Stimulated activated CD4-positive, alpha-beta T cell treated with anti-CD3 and anti-CD28 coated beads, Interleukin-15, amount 100 ng/mL, for 24 hours (primary cell): ENCODE measurements at places on chromosomes 11 and 22.
A peak's percentile ranks its signal among the peaks of the same experiment; 100 is the strongest.

- no peak for DNase-seq
Observed at GRCh38 chr11:7851391-7851790, 54.6 kb upstream of the OR5P2 start.

- no peak for DNase-seq
Observed at GRCh38 chr11:128500493-128500892, 86.9 kb downstream of the ETS1 start.

DNA sequence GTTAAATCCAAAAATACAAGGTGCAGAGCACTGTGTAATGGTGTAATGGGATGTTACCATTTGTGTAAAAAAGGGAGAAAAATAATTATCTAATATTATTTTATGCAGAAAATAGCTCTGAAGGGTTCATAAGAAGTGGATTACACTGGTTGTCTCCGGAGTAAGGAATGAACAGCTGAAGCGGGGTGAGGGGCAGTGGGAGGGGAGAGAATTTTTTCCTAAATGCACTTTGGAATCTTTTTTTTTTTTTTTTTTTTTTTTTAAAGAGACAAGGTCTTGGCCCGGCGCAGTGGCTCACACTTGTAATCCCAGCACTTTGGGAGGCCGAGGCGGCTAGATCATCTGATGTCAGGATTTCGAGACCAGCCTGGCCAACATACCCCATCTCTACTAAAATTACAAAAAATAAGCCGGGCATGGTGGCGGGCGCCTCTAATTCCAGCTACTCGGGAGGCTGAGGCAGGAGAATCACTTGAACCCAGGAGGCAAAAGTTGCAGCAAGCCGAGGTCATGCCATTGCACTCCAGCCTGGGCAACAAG is 6.8 kb upstream of the POLR3H start:
- DNase-seq = no peak

DNA sequence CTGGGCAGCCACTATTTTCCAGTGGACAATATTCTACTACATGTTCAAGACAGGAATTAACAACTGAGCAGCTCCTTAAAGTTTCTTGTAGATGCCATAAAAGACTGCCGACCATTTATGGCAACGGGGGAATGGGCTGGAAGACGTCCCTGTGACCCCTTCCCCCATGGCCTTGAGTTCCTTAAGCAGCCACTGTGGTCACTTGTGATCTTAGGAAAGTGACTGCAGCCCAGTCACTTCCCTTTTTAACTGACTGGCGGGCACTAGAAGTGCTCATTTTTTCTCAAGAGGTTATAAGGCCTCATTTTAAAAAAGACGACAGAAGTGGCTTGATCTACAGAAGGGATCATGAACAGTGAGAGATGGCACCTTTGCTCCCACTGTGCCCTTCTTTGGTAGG is 153.2 kb upstream of the NARS2 start:
- no peak for DNase-seq

DNA sequence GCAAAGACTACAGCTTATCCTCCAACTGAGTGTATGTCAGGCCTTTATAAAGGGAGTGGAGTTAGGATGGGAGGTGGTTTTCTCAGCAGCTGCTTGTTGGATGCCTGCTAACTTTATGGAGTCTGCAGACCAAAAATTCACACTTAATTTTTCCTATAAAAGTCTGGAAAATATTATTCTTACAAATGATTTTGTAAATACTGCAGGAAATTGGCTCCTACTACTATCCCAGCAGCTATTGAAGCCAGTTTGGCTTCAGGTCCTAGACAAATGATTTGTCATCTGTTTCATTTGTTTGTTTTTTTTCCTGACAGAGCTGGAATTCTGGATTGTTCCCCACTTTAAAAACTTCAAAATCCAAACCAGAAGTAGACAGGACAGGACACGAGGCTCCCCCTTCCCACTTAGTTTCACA is 292.5 kb downstream of the TMEM135 start:
- DNase-seq = no peak

DNA sequence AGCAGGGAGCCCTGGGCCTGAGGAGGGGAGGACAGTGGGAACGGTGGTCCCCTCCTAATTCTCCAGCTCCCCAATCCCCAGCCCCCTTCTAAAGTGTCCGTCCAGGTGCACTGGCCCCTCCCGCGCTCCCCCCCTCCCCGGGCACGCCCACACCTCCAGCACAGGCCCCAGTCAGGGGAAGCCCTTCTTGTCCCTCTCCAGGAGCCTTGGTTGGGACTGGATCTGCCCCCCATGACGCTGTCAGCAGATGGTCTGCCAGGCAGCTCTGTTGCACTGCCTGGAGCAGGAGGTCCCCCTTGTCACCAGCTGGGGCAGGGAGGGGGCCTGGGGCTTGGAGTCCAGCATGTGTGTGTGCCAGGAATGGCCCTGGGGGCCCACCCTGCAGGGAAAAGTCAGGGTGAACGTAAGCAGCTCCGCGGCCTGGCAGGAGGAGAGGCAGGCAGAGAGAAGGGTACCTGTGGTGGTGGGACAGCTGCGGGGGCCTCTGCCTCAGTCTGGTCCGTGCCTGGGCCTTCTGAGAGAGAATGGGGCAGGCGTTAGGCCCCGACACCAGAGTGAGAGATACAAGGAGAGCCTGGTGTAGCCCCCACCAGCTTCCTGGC is 1.6 kb downstream of the IRF7 start:
- DNase-seq = no peak

GRCh38 chr11:45930031-45930794 is 7.8 kb downstream of the LARGE2 start:
- peak; percentile 36 for DNase-seq

DNA sequence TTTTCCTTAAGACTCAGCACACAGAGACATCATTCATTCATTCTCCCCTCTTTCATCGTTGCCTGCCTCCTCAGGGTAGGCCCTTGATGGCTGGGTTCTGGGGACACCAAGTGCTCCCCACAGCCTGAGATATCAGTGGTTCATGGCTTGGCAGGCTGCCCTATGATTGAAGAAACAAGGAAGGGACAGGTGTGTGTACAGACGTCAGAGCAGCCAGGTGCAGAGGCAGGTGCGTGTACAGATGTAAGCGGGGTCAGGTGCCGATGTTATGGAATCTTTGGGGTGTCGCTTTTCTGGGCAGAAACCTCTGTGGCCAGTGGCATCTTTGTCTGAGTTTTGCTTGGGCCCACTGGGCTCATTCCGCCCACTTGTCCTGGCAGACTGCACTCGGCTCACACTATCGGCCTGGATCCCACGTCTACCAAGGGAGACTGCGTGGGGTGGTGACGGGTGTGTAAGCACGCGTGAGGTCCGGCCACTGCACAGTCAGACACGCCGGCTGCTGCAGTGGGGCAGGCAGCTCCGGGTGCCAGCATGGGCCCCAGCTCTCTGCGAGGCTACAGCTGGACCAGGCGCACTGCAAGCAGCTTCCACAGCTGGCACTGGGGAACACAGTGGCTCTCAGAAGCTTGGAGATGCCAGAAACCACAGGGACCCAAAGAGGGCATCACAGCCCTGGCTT is 20.9 kb upstream of the KIAA0930 start:
- no peak for DNase-seq

DNA sequence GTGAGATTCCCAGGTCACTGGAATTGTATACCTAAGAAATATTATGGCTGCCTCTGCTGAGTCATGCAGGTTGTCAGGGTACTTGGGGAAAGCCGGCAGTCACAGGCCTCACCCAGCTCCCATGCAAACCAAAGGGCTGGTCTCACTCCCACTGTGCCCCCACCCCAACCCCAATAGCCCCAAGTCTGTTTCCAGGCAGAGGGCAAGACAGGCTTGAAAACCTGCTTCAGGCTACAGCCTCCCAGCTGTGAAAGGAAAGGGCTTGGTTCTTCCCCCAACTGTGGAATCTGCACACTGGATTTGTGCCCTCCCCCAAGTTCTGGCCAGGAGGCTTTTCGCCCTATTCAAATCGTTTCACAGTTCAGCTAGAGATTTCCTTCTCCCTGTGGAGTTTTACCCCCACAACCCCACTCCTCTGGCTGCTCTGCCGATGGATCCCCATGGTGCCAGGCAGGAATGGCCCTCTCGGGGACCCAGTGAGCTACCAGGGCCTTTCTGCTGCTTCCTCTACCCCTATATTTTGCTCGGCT is 37.0 kb upstream of the ABTB2 start:
- DNase-seq = no peak

DNA sequence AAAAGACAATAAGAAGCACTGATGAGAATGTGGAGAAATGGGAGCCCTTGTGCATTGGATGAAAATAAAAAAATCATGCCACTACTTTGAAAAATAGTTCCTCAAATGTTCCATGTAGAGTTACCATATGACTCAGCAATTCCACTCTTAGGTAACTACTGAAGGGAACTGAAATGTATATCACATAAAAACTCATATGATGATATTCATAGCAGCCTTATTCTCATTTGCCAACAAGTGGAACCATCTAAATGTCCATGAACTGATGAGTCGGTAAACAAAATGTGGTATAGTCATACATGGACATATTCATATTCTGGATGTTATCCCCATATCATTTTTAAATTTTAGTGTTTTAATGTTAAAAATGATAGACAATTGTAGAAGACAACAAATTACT is 3.5 kb downstream of the KRTAP5-9 start:
- DNase-seq = no peak

GRCh38 chr11:66068923-66069714 is 953 bp upstream of the PACS1 start:
- DNase-seq = peak; percentile 46

DNA sequence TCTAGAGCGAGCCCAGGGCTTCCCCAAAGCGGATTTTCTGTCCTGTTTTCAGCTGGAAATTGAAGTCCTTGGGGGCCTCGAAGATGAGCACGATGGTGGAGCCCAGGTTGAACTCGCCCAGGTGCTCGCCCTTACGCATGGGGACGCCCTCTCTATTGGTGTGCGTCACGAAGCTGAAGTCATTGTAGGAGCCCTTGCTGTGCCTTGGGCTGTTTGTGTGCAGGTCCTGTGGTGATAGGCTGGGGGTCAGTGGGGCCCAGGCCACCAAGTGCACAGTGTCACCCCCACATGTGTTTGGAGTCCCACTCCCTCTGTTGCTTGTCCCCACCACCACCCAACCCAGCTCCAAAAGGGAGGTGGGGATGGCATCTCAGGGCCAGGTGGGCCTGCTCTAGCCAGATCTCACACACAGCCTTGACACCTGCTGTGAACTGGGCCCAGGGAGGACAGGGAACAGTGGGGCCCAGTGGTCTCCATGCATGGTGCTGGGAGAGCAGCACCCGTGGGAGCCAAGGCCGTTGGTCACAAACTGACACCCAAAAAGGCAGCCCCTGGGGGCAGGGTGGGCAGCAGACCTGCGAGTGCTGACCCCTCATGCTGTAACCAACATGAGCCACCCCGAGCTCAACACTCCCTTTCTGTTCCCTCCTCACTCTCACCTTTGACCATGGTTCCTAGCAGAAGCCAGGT is 42.3 kb downstream of the PISD start:
- no peak for DNase-seq

- DNase-seq = no peak
Observed at GRCh38 chr11:69640260-69640994, 529 bp upstream of the CCND1 start.

DNA sequence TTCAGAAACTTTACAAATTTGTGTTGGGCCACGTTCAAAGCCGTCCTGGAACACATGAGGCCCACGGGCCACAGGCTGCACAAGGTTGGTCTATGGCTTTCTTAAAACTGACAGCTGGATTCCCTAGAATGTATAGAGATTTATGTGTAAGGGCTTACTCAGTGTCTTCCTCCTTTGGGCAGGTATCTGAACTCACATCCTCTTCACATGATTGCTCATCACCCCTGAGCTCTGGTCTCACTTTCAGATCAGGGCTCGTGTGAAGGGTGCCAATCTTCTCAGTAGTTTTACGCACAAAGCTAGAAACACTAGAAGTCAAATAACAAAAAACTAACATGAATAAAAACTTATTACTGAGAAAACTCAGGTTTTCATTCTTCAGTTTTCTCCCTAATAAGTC is 27.1 kb downstream of the HPS5 start:
- DNase-seq = no peak

DNA sequence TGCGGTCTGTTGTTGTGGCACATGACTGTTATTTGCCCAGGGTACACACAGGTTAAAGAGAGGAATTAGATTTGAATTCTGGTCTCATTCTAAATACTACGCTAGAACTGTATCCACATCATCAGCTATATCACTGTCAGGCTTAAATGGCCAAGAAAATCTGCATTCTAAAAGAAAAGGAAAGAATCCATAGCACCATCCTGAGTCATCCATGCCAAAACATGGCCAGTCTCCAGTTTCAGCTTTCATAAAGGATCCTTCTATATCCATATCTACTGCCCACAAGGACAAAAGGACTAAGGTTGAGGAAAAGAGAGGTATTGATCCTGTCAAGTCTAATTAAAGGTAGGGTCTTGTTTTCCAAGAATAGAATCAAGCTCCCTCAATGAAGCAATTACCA is 73.6 kb upstream of the GDPD4 start:
- DNase-seq = no peak

DNA sequence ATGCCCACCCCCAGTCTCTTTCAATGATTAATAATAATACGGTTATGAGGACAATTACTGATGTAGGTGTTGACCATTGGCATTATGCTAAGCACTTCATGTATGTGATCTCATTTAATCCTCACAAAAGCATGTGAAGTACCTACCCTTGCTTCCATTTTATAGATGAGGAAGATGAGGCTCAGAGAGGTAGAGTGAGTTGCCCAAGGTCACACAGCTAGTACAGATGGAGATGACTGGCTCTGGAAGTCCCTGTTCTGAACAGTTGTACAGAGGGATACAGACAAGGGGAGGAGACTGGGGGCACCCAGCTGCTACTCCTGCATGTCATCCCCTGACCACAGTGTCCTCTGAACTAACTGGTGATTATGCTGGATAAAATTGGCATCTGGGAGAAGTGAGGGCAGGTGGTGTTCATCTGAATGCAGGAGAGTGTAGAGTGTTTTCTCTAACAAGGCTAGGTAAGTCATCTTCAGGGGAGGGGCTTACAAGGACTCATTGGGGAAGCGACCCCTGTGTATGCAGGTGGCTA is 43.2 kb downstream of the KIAA1671 start:
- no peak for DNase-seq

GRCh38 chr11:83238111-83238510 is 44.6 kb downstream of the ANKRD42 start:
- DNase-seq = no peak

- no peak for DNase-seq
Observed at GRCh38 chr22:43451371-43452050, 39.7 kb downstream of the MPPED1 start.

DNA sequence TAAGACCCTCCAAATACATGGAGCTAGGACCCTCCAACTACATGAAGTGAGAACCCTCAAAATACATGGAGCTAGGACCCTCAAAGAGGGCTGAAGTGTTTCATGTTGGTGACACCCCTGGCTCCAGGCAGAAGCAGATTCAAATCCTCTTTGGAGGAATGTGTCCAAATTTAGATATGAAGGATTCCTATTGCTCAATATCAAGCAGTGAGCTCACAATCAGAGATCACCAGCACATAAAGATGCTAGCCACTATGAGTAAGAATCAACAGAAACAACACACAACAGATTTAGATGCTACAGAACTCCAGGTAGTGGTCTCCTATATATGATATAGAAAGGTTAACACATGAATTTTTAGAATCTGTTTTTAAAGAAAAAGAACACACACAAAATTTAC is 11.2 kb upstream of the RAB3IL1 start:
- DNase-seq = no peak

DNA sequence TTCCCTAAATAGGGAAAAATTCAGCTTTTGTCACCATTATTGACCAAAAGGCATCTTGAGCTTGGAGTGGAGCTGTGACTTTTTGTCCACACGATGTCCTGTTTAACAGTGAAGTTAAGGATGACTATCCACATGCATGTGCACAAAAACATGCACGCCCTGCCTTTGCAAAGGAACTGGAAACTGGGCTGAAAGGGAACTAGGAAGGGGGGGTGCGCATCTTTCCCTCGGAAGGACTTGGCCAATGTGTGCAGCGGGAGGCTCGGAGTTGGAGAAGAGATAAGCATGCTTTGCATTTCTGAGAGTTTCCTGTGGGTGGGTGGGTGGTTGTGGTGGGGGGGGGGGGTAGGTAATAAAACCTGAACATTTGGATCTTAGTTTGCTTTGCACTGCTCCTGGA is 411 bp upstream of the KIRREL3 start:
- no peak for DNase-seq
